ENCODE measurements at places on chromosomes 3 and 15.

GRCh38 chr15:95645791-95646338, 684.6 kb upstream of the NR2F2 start:
- no peak for DNase-seq

- peak; percentile 66 for DNase-seq
These were observed 70.1 kb upstream of the VEPH1 start for GRCh38 chr3:157573281-157573680.

DNA sequence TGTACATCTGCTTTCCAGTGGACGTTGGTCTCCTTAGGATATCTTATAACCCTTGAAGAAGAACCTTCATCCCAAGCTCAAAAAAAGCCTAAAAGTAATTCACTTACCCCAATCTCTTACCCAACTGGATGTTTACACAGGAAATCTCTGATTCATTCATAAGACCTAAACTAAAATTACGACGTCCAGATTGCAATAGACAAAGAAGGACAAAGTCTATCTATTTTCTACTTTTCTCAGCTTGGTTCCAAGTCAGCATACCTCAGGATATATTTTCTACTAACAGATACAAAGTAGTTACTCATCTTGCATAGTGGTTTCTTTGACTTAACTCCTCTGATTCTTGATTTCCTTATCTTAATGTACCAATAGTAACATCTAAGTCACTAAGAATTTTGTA, 669.9 kb downstream of the OTOL1 start:
- no peak for DNase-seq

GRCh38 chr3:71395470-71395869, 188.1 kb downstream of the FOXP1 start:
- DNase-seq, result no peak

- no peak for DNase-seq
These were observed 1.3 kb downstream of the HIGD1A start for GRCh38 chr3:42802876-42803413.

GRCh38 chr3:159913712-159914414, 74.8 kb upstream of the IL12A start:
- DNase-seq, result no peak

- DNase-seq, result no peak
These were observed 47.2 kb upstream of the MME start for GRCh38 chr3:155032918-155033317.

GRCh38 chr3:49609815-49610214, 55.5 kb downstream of the BSN start:
- DNase-seq, result no peak

DNA sequence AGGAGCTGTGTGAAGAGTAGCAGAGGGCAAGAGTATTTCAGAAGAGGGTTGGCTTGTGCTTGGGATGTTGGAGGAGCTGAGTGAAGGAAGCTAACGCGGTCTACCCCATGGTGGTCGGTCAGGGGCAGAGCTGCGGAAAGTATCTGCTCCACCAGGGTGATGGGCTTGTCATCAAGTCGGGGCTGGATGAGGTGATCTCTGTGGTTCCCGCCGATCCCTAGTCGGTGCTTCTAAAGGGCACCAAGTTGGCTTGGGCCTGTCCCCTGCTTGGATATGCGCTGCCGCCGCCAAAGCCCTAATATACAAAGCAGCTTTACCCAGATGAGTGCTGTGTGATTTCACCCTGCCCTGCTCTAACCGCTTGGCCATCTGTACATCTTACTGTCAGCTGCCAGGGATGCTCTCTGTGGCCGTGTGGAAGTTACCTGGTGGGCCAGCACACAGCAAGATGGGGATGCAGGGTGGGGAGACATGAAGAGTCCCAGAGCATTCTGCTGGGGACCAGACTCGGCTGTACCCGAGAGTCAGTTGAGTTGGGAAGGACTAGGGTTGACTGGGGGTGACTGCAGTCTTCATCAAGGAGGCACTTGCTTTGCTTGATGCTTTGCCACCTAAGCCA, 226.1 kb upstream of the BHLHE40 start:
- no peak for DNase-seq

DNA sequence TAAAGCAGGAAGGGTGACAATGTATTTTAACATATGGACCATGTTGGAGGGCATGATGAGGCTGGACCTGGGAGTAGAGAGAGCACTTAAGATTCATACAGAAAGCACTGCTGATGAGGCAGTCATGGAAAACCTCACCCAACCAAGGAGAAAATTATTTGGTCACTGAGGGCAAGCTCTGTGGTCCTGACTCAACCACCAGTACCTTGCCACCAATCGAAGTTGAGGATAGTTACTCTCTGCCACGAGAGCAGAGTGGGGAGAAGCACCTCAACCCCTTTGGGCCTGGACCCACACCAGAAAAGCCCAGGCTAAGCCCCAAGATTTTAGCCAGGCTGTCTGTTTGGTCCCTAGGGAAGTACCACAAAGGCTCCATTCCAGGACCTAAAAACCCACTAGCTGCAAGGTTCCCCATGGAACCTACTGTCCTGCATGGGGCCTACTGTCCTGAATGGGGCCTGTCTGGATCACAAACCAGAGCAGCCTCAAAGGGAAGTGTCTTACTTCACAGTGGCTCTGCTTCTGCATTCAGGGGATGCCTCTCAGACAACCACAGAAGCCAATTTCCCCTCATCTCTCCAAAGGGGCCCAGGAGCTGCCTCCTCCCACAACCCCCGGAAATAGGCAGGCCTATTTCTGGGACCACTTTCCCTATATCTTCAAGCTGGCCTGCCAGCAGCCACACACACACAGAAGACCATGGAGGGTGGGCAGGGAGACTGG, 4.2 kb downstream of the CCDC71 start:
- DNase-seq, result no peak

DNA sequence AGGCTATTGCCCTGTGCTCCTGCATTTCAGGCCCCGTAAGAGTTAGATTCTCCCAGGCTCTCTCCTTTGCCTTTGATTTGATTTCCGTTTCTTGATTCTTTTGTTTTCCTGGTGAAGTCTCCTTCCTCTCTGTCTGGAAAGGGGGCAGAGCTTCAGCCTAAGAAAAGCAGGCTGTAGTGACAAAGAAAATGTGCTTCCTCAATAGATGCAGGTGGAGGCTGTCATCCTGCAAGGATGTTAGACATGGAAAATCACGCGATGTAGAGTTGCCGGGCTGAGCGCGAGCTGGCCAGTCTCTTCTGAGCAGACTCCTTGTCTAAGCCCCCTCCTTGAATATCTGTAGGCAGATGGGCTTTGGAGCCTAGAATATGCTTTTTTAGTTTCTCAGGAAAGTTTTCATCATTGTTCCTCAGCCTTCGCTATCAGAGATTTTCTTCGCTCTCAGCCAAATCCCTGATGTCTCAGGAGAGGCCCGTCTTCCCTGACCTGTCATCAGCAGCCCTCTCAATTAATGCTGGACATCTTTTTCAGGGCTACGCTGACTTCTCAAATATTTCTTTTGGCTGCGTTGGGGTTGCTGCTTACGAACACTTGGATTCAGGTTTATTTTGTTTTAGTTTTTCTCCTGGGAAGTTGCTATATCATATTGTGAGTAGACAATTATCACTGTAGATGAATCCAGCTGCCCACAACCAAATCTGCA, 163.6 kb downstream of the ITPR1 start:
- DNase-seq, result no peak

DNA sequence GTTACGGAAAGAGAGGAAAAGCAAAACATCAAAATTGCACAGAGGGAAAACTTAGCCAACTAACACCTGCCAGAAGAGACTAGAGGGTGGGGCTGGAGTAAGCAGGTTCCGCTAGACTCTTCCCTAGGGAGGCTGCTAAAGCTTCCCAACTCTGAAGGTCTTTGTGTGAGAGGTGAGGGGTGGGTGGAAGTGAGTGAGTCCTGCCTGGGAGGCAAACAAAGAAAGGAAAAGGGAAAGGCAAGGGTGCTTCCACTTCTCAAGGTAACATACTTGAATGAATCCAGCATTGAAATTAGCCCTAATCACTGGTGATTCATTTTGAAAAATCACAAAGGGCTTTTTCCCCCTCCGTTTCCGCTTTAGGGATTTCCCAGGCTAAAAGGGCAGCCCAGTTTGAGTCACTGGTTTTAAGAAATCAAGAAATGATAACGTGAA, 220.5 kb upstream of the ADAMTS9 start:
- no peak for DNase-seq

GRCh38 chr3:34141841-34142337, 343.5 kb downstream of the PDCD6IP start:
- no peak for DNase-seq

DNA sequence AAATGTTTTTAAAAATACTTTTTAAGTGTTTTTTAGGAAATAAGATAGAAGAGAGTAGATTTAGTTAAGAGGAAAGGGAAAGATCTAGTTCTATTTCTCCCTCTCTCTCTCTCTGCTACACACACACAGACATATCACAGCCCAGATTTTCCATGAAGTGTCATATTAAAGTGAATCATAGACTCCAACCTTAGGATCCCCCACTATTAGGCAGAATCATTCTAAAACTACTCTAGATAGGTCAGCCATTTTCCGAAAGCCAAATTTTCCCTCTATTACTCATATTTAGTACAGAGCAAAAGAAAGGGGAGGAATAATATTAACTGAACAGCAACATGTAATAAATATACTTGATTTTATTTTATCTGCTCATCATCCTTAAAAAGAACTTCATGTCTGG, 45.1 kb upstream of the RSL24D1 start:
- no peak for DNase-seq

DNA sequence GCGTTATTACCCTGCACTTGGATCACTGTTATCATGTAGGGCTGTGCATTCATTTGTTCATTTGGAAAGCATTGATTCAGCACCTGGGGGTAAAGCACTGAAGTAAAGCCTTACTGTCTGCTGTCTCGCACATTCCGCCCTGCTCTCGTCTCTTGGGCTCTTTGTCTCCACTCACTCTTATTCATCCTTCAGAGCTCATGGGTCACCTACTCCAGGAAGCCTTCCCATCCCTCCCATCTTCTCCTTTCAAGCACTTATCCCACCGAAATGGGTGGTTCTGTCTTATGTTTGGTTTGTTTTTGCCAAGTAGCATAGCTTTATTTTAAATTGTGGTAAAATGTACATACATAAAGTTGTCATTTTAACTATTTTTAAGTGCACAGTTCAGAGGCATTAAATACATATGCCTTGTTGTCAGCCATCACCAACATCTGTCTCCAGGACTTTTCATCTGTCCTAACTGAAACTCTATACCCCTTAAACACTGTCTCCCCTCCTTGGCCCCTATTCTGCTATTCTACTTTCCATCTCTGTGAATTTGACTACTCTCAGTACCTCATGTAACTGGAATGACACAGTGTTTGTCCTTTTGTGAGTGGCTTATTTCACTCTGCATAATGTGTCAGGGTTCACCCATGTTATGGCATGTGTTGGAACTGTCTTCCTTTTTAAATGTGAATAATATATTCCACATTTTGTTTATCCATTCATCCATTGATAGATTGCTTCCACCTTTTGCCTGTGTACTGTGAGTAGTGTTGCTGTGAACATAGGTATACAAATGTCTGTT, 9.3 kb downstream of the DIS3L start:
- DNase-seq, result no peak

DNA sequence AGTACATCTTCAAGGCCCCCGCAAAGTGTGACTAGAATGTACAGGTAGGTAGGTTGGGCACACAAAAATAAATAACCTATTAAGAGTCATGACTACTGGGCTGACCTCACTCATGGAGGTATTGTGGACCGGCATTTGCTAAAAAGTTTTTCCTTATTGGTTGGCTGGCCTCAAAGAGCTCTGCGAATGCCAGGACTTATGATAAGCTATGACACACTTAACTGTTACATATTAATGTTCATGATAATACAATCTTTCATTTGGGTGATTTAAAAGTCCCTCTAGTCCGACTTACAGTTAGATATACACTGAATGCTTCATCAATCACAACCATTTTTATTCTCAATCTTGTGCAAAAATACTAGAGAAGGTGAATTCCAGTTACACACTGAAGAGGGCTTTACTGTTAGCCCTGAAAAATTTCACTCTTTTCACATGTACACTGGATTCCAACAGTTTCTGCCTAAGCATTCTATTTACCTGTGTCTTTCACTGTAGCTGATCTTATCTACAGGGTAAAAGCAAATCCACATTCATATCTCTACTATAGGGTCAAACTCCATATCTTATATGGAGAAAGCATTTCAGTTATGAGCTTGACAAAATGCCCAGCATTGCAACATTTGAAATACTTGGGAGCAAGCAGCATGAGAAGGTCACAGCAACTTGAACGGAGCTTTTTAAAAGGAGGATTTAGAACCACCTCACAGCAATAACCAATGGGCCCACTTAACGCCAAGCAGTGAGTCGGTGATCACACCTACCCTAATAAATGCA, 329.1 kb downstream of the FOXP1 start:
- DNase-seq, result no peak

GRCh38 chr15:74460298-74460697, 662 bp downstream of the UBL7 start:
- DNase-seq, result no peak

DNA sequence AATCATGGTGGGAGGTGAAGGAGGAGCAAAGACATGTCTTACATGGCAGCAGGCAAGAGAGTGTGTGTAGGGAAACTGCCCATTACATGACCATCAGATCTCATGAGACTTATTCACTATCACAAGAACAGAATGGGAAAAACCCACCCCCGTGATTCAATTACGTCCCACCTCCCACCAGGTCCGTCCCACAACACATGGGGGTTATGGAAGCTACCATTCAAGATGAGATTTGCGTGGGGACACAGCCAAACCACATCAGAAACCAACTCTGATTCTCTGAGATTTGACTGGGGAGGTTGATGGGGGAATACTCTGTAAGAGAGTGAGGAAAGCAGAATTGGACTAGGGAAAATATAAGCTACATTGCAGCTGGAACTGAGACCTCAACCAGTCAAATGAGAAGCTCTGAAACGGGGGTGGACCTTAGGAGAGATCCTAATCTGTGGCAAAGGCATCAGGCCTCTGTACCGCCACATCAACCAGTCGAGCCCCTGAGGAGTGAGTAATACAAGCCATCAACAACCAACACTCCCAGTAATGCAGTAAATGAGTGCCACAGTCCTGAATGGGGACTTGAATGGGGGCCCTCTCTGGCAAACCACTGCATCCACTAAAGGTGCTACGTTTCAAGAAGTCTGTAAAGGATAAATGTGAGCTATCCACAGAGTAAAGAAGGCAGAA, 207.9 kb upstream of the GADL1 start:
- no peak for DNase-seq

- no peak for DNase-seq
These were observed 24.3 kb downstream of the SIAH2 start for GRCh38 chr3:150738688-150739087.

GRCh38 chr15:47975427-47975826, 145.4 kb upstream of the SLC24A5 start:
- no peak for DNase-seq

DNA sequence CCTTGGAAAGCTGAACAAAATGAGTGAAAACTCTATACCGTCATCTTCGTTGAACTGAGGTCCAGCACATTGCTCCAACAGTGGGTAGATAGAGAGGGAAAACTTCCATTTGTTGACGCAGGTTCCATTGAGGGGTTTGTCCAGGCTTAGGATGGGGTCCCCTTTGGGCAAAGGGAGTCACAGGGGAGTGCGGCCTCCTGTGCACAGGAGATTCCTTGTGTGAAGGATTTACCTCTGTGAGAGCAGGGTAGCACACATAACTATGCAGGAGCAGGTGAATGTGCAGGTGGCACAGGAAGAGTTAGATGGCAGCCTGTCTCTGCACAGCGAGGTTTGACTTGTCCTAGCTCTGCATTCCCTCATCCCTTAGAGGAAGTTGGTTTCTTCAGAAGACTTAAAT, 139.3 kb downstream of the SNRPN start:
- DNase-seq, result no peak

All from AG09319 (cell line).